Renal cortical epithelial cell (primary cell): ENCODE measurements at places on chromosomes 6 and 20. TPM values are rescaled to one million over a fixed set of nuclear protein-coding genes. Genes with fewer than 3 reads are reported as not detected.

Gene CYP39A1
- total RNA-seq = 0.69 and 5.2 TPM in 2 replicates

Gene ERMARD
- total RNA-seq = 16.7 and 20.1 TPM in 2 replicates

Gene SIRPG
- total RNA-seq = not detected in 2 replicates

Gene PGC
- not detected in 2 replicates for total RNA-seq

Gene MAP1LC3A
- 14.9 and 43.3 TPM in 2 replicates for total RNA-seq

Gene ALDH8A1
- 2.8 and 3.6 TPM in 2 replicates for total RNA-seq

Gene CASS4
- total RNA-seq = 0.20 TPM in 1 of 2 replicates, not detected in the other

Gene HLA-DPA1
- 7.0 and 9.7 TPM in 2 replicates for total RNA-seq

Gene CTCFL
- total RNA-seq = not detected in 2 replicates

Gene CNBD2
- total RNA-seq = 1.2 and 3.6 TPM in 2 replicates

Gene SCRT2
- not detected in 2 replicates for total RNA-seq

- no peak for DNase-seq
Measured at GRCh38 chr20:42795111-42795695, 394.5 kb downstream of the PTPRT start.

DNA sequence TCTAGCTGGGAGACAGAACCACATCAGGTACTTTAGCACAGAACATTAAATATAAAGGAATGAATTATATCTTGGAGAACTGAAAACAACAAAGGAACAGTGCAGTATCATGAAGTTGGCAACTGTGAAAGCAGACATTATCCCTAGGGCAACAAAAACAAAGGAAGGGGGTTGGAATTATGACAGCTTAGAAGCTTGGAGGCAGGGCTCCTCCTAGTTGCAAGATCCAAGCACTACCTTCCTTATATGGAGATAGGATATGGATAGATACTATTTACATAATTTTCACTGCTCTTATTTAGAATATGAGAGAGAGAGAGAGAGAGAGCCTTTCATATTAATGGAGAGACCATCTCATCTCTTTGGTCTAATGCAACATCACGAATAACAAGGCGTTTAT, 27.0 kb downstream of the TMEM14A start:
- peak; percentile 45 for DNase-seq

DNA sequence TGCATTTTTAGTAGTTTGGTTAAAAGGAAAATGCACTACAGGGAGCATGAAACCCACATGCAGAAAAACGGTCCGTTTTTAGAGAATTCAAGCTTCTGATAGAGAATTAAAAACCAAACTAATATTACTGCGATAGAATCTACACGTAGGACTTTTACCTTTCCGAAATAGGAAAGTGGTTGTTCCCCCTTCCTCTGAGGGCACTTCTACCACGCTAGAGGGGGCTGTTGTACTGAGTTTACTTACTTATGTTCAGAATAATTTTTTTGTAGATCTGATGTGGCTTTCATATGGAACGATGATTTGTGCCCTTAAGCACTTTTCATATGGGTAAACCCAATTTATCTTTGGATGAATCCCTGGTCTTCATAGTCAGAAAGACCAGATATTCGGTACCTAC, 264.3 kb upstream of the PLN start:
- peak; percentile 47 for DNase-seq

- no peak for DNase-seq
Measured at GRCh38 chr20:5885866-5886265, 64.5 kb downstream of the TRMT6 start.

- DNase-seq = no peak
Measured at GRCh38 chr20:50594231-50594590, 84.0 kb downstream of the PTPN1 start.

DNA sequence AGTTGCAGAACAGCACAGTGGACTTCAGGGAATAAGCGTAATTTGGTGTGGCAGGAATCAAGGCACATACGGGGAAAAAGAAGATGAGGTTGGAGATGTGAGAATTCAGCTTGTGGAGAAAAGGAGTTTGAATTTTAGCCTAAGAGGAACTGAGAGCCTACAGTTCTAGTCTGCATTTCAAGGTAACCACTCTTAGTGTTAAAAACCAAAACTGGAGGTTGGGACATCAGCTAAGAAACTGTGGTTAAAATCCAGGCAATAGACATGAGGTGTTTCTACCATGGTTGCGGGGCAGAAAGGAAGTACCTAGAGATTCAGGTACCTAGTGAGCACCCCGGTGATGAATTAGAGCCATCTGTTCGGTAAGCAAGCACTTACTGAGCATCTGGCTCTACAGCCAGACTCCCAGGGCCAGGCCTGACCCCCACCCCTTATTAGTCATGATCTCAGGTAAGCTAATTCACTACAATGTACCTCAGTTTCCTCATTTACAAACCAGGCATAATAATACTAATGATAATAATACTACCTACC, 44.4 kb downstream of the FAXC start:
- DNase-seq = no peak

DNA sequence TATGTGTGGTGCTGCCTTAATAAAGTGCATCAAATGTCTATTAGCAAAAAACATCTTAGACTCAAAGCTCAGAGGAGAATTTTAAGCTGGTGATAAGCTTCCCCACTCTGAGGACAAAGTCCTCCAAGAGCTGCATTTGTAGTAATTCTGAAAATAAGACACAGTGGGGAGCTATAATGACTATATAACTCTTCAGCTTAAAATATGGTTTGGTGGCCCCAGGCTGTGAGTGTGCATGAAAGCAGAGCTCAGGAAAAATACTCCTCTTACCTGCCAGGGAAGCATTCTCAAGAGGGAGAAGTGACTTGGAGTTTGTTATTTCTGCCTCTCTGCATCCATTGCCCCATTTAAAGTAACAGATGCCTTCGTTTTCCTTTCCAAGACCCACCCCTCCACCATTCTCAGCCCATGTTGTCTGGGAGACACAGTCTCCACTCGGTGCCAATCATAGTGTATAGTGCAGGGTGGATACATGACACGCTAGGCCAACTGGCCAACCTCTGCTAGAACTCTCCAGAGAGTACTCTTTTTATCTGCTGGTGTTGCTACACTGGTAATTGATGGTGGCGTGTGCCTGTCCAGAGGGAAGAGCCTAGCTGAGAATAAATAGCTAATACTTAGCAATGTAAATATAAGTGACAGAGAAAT, 229.2 kb downstream of the PHF3 start:
- no peak for DNase-seq

DNA sequence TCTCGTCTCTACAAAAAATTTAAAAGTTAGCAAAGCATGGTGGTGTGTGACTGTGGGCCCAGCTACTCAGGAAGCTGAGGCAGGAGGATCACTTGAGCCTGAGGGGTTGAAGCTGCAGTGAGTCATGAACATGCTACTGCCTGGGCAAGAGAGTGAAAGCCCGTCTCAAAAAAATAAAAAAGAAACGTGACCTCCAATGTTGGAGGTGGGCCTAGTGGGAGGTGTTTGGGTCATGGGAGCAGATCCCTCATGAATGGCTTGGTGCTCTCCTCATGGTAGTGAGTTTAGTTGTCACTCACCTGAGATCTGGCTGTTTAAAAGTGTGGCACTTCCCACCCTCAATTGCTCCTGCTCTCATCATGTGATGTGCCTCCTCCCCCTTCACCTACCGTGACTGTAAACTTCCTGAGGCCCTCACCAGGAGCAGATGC, 24.3 kb downstream of the RBL1 start:
- DNase-seq = peak; percentile 72

DNA sequence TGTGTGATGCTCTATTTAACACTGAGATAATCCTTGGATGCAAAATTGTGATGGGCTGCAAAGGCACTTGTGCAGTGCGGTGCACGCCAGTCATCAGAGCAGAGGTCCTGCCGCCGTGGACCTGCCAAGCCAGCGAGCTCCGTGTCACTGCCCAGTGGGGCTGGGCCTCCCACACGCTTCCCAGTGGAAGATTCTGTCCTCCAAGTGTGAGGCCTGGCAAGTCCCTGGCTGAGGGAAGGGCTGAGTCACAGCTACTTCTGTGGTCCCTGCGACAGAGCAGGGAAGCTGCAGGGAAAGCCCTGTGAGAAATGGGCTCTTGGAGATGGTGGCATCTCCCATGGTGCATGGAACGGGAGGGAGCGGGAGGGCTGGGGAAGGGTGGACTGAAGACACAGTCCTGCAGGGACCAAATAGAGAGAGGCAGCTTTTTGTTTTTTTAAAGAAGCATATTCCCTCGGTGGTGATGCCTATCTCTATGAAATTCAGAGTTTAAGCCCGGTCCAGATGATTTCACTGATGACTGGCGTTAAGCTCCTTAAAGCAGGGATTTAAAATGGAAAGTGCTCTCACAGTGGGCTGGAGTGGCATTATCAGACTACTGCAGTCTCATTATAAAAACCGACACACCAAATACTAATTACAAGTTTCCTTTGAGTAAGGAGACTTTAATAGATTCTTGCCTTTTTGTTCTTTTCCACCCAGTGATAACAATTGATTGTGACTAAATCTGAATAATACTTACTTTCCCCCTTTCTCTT, 413.7 kb downstream of the QKI start:
- DNase-seq = no peak

- DNase-seq = peak; percentile 75
Measured at GRCh38 chr6:14283600-14284235, 166.1 kb downstream of the CD83 start.

DNA sequence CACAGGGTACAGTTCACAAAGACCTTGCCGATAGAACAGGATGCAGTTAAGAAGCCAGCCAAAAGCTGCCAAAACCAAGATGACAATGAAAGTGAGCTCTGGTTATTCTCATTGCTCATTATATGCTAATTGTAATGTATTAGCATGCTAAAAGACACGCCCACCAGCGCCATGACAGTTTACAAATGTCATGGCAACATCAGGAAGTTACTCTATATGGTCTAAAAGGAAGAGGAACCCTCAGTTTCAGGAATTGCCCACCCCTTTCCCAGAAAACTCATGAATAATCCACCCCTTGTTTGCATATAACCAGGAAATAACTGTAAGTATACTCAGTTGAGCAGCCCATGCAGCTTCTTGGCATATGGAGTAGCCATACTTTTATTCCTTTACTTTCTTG, 748.7 kb downstream of the QKI start:
- DNase-seq = no peak

- DNase-seq = no peak
Measured at GRCh38 chr20:1664911-1665310, 7.3 kb upstream of the SIRPG start.

- DNase-seq = no peak
Measured at GRCh38 chr6:136086686-136087085, 163.4 kb downstream of the MTFR2 start.

GRCh38 chr20:8118760-8119159, 13.3 kb upstream of the PLCB1 start:
- no peak for DNase-seq

DNA sequence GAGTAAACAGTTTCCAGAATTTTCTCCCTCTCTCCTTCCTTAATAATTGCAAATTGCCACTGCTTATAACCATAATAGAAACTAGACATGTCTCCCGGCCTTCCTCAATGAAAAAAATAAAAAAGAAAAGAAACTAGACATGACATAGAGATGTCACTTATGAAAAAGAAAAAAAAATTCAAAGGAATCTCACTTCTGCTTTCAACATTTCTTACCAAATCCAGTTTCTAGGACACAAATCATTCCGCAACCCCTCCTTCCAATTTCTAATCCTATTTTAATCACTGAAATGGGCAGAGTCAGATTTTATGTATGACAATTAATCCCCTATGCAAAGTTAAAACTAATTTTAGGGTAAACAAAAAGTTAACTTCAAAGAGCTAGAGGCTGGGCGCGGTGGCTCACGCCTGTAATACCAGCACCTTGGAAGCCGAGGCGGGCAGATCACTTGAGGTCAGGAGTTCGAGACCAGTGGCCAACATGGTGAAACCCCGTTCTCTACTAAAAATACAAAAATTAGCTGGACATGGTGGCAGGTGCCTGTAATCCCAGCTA, 40.1 kb upstream of the EEF1A1 start:
- DNase-seq = no peak

GRCh38 chr6:33566182-33567084, 13.6 kb downstream of the BAK1 start:
- no peak for DNase-seq

- DNase-seq = no peak
Measured at GRCh38 chr6:152503546-152503945, 133.6 kb downstream of the SYNE1 start.

DNA sequence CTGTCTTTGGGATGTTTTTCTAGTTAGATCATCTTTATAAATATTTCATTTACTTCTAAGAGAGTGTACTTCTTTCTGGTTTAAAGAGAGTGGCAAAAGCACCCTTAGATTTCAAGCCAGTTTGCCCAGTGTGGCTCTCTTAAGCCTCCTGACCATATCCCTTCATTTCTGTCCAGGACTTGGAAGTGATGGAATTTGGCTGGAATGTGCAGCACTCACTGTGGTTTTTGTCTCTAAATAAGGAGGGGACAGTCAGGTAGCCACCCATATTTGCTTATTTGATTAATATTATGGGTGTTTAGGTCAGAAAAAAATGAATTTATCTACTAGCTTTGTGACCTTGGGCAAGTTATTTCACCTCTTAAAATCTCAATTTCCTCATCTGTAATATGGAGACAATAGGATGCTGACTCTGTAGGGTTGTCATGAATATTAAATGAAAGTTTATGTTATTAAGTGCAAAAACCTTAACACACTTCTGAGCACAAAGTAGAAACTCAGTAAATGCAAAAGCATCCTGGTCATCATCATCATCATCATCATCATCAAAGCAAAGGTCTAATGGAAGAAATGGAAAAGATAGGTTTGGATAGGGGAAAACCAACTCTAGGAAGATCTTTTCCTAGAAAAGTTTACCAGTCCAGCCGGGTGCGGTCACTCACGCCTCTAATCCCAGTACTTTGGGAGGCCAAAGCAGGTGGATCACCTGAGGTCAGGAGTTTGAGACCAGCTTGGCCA, 3.1 kb downstream of the CRYBG1 start:
- DNase-seq = no peak

DNA sequence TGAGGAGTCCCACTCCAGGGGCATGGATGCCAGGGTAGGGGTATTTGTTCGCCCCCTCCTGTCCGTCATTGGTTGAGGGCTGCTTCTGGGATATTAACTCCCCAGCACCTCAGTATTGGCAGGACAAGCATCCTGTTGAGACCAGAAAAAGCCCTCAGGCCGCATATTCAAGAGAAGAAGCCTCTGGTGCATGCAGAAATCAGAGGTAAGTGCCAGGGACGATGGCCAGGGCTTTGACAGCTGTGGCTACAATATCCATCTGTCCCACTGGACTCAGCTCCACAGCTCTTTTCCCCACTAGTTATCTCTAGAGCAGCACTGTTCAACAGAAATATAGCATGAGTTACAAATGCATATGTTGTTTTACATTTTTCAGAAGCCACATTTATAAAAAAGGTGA, 651.3 kb downstream of the KIF16B start:
- DNase-seq = no peak

GRCh38 chr6:143501851-143502250, 9.7 kb downstream of the FUCA2 start:
- no peak for DNase-seq

GRCh38 chr6:55212156-55212555, 37.8 kb downstream of the HCRTR2 start:
- no peak for DNase-seq
